ENCODE measurements at places on chromosomes 5 and 9.

GRCh38 chr5:118529361-118530144 is 458.8 kb downstream of the DTWD2 start:
- DNase-seq, result no peak

DNA sequence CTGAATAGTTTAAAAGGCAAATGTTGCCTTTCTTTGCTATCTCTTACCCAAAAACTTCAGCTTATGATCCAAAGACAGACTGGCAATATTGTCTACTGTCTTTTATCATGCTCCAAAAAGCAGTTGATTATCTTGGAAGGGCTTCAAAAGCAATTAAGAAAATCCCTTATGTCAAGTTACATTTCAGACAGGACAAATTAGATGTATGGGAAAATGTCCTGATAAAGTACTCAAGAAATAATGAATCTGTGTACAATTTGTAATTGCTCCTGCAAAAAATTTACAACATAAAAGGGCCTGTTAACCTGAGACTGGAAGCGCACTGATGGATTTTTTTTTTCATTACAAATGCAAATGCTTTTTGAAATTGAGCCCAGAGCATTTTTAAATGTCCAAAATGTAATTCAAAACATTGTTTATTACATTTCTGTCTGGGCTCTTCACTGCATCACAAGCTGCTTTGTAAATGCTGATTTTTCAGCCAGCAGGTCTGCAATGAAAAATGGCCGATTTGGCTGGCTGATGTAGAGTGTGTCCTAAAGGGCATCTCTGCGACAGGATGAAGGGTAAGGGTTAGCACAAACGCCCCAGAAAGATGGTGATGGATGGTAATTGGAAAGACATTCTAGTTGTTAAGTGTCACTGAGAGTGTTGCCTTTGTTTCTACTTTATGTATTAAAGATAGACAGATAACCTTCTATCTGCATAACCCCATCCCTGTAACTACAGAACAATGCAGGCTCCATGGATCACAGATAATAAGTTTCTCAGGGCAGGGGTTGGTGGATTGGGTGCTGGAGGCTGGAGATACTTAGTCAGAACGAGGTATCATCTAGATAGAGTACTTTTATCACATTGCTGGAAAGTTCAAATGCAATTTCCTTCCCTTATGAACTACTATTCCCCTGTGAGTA is 27.0 kb downstream of the MAT2B start:
- DNase-seq, result no peak

- no peak for DNase-seq
Observed at GRCh38 chr5:159657771-159658170, 258.5 kb upstream of the ADRA1B start.

DNA sequence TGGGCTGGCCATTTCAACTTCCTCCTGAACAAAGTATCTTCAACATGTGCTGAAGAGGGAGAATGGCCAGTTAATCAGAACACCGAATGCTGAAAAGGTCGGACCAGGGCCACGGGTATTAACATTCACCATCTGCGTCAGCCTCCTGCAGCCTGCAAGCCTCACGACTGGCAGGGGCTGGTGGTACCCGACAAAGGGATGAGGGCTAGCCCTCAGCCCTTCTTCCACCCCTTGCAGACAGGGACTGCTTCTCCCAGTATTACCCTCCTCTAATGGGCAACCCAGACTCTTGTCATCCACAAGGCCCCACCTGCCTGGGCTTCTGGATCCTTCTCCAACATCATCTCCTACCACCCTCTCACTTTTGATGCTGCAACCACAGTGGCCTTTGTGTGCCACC is 246.6 kb downstream of the FSTL4 start:
- DNase-seq, result no peak
